ENCODE measurements at places on chromosomes 7 and 10.

DNA sequence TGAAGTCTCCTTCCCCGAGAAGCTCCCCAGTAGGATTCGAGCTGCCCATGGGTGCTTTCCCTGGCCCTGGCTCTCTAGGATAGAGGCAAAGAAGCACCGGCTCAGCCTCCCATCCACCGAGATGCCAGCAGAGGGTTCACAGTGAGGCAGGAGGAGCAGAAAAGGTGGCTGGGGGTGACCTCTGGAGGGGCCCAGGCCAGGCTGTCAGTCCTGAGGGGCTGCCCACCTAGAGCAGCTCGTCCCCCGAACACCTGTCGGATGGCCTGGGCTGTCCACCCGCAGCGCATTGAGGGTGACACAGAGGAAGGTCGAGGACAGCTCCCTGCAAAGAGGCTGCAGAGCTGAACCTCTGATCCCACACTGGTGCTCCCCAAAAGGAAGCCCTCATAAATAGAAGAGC, 167.2 kb upstream of the PPP2R2D start:
- no peak for DNase-seq

DNA sequence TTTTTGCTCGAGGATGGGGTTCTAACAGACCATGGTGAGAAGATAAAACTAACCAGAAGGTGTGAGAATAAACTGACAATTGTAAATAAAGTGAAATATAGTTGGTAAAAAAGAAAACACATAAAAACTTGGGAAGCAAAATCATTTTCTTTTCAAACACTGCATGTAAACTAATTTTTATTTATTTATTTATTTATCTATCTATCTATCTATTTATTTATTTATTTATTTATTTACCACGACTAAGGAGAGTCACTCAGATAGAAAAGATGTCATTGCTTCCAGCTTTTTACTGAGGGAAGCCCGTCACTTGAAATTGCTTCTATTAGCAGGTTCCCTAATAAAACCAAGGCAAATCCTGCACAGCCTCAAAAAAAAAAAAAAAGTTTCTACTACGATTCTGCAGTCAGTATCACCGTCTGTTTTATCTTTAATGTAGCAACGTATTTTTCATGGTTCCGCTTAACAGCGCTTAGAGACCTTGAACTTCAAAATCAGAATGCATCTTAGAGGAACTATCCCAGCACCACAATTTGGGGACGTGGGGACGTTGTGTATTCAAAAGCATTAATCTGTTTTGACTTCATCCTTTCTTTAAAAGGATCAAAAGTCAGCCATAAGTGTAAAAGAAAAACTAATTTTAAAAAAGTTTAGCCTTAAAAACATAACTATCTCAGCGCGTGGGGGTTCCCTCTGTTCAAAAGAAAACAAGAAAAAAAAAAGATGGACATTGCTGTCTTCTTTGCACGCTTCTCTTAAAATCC, 33.3 kb upstream of the EBLN1 start:
- DNase-seq: no peak

DNA sequence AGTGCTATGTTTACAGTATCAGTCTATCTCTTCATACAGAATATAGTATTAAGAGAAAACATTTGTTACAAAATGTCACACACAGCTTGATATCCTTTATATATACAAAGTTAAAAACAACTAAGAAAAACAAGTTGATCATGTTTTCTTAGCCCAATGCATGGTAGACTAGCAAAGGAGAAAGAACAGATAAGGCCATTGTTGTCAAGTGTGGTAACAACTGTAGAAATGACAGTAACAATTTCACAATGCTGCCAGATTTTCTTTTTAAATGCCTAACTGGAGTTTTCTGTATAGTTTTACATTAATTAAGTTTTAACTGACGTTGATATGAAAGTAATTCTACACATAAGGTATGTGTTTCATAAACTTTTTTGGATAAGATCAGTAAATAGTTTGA, 65.8 kb downstream of the TFEC start:
- no peak for DNase-seq

DNA sequence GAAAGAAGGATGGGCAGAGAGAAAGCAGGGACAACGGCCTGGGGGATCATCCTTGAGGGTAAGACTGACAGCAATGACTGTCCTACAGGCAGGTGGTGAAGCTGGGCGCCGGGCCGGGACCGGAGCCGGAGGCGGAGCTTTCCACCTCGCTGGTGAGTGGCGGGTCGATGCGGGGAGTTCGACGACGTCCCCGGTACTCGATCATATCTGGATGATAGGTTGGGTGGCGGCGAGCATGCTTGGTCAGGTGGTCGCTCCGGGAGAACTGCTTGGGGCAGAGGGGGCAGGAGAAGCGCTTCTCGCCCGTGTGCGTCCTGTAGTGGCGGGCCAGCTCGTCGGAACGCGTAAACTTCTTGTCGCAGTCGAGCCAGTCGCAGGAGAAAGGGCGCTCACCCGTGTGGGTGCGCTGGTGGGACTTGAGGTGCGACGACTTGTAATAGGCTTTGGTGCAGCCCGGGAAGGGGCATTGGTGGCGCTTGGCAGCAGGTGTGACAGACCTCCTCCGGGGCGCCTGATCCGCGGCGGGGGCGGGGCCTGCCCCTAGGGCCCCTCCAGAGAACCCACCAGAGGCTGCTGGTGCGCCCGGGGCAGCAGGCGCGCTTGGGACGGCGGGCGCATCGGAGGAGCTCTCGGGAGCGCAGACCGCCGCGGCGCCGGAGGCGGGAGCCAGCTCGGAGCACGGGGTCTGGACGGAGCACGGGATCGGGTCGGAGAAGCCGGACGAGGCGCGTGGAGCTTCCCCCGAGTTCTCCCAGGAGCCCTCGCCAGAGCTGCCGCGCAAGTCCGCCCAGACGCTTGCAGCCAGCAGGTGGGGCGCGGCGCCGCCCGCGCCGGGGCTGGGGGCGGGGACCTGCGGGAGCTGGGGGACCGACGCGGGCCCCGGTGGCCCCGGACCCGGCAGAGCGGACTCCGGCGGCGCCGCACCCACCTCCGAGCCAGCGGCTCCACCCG, 752 bp downstream of the KLF14 start:
- no peak for DNase-seq

- no peak for DNase-seq
Observed at GRCh38 chr10:122301055-122301810, 30.1 kb downstream of the BTBD16 start.

GRCh38 chr10:3110782-3111620, 43.7 kb downstream of the PFKP start:
- DNase-seq: no peak

DNA sequence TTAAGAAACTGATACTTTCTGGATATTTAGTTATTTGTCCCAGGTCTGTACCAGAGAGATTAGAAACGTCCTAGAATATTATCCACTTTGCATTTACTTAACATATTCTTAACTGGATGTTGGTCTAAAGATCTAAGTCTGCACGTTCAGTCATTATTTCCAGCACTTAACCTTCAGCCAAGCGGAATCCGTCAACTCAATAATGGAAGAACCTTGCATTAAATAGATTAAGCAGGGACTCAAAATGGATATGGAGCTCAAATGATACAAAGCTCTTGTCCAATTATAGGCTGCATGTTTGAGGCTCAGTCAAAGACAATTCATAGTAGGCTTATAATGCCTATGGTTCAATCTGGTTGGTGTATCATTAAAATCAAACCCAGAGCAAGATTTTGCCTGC, 162.9 kb downstream of the SEMA3D start:
- no peak for DNase-seq

- DNase-seq: no peak
Observed at GRCh38 chr7:70063371-70063770, 465.1 kb downstream of the AUTS2 start.

- DNase-seq: no peak
Observed at GRCh38 chr10:89202033-89202425, 5.1 kb downstream of the CH25H start.

- no peak for DNase-seq
Observed at GRCh38 chr10:1230138-1230537, 174.0 kb downstream of the WDR37 start.

DNA sequence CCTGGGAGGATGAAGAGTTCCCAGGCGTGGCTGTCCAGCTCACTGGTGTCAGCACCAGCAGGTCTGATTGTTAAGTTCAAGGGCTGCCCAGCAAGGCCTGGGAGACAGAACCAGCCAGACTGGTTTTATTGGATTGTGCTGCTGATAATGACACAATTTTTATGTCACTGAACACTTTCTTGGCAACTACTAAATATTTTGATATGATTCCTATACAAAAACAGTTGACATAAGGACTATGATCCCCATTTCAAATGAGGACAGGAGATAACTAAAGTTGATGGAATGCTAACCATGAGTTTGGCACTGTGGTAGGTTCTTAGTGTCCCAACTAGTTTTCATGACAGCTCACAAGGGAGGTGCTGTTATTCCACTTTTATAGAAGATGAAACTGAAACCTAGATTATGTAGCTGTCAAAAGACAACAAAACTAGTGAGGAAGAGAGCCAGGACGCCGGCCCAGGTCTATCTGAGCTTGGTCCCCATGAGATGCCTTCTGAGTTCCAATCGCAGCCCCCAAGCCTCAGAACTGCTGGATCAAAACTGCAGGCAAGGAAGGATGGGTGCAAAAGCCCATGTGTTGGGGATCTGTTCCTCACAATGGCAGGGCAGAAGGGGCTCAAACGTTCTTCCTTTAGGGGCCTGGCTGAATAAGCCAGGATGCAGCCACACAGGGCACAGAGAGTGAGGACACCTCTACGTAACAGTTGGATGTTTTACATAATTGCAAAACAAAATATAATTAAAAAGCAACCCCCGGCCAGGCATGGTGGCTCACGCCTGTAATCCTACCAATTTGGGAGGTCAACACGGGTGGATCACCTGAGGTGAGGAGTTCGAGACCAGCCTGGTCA, 52.8 kb downstream of the COBL start:
- DNase-seq: no peak

- no peak for DNase-seq
Observed at GRCh38 chr10:76117949-76118348, 686.5 kb downstream of the LRMDA start.

GRCh38 chr10:69853064-69853463, 51.4 kb downstream of the COL13A1 start:
- no peak for DNase-seq

DNA sequence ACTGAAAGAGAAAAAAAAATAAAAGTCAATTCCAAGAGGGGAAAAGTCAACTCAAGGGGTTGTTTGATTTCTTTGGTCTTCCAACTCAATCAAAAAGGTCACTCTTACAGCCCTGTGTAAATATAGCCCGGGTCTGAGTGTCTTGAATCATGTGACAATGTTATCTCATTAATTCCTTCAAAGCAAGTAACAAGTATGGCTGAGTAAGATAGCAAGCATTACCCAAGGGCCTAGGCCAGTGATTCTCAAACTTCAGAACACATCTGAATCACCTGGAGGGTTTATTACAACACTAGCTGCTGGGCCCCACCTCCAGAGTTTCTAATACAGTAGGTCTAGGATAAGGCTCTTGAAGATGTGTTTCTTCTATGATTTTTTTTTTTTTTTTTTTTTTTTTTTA, 125.0 kb downstream of the PRLHR start:
- no peak for DNase-seq

- peak; percentile 65 for DNase-seq
Observed at GRCh38 chr10:110305767-110306451, 1.2 kb upstream of the SMNDC1 start.

DNA sequence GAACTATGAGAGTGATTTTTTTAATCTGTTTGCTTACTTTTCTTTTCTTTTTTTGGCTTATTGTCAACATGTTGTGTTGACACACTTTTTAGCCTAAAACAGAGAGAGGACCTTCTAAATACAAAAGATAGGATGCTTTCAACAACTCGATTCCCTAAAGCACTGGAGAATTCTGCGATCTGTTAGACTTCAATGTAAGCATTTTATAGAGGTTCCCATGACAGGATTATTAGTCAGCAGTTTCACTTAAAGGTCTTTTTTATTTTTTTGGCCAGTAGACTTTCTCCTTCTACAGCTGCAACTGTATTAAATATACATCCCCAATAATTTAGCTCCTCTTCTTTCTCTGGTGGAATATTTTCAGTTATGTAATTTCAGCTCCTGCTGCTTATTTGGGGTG, 12.7 kb upstream of the NRP1 start:
- DNase-seq: no peak

GRCh38 chr7:100888988-100889750, at the start of gene UFSP1:
Gene UFSP1 (minus strand): TSS chr7:100889715. CDS start chr7:100889271, 444 bp downstream.
- DNase-seq: no peak
